ENCODE measurements at places on chromosomes 7 and 10.

DNA sequence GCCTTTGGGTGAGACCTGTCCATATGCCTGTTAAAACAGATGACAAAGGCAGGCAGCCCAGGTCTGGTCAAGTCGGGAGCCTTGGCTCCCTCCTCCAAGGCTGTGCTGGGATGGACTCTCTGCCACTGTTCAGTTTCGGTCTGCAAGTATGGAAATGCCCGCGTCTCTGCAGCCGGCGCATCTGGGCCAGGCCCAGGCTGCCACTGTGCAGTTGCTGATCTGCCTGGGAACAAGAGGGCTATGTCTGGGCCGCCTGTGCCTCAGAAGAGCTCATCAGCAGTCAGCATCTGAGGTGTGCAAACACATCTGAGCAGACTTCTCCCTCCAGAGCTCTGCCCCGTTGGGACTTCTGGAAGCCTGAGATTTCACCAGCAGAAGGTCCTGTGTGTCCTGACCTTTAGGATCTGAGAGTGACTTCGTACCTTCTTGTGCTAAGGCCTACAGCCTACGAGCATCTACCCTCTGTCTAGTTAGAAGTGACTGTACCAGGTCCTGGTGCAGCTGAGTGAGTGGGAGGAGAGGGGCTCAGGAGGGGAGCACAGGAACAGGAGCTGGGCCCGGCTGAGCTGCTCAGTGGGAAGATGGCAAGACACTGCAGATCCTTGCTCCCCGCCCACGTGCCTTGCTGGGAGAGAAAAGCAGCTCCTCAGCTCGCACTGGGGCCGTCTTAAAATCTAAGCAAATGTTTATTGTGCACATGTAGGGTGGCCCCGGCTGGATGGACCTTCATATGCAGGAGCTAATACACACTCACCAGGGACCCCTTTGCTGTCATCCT lies 50.9 kb downstream of the DOCK1 start:
- DNase-seq, result no peak

DNA sequence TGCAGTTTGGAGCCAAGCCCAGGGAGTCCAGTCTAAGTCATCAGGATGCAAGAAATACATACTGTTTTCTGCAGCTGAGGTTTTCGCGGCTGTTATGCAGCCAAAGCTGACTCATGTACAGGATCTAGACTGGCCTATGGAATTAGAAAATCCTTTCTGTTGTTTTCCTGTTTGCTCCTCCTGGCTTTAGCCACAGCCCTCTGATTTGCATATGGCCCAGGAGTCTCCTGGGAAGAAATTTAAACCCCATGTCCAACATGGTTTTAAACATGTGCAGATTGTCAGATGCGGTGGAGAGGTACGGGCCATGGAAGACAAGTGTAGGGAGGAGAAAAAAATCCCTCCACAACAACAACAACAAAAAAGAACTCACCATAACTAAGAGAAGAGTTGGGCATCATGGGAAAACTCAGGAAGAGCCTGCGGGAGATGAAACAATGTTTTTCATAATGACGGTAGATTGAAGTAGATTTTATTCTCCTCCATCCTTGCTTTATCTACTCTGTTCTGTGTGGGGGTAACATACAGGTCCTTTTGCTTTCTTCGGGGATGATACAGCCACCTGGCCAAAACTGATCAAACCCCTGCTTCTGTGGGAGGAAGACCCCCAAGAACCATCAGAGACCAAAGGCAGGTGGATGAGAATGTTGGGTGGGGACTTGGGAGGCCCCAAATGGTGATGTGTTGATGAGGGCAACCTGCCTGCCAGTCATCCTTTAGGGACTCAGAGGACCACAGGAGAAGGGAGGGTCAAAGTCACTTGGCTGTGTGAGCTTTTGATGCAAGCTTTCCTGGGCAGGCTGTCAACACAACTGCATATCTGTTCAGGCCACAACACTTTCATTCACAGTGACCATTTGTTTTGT lies 29.8 kb upstream of the GNA12 start:
- DNase-seq, result no peak

- DNase-seq, result no peak
Measured at GRCh38 chr7:3338161-3338560, 37.1 kb downstream of the SDK1 start.

- no peak for DNase-seq
Measured at GRCh38 chr10:4983615-4984216, 19.9 kb downstream of the AKR1C2 start.

DNA sequence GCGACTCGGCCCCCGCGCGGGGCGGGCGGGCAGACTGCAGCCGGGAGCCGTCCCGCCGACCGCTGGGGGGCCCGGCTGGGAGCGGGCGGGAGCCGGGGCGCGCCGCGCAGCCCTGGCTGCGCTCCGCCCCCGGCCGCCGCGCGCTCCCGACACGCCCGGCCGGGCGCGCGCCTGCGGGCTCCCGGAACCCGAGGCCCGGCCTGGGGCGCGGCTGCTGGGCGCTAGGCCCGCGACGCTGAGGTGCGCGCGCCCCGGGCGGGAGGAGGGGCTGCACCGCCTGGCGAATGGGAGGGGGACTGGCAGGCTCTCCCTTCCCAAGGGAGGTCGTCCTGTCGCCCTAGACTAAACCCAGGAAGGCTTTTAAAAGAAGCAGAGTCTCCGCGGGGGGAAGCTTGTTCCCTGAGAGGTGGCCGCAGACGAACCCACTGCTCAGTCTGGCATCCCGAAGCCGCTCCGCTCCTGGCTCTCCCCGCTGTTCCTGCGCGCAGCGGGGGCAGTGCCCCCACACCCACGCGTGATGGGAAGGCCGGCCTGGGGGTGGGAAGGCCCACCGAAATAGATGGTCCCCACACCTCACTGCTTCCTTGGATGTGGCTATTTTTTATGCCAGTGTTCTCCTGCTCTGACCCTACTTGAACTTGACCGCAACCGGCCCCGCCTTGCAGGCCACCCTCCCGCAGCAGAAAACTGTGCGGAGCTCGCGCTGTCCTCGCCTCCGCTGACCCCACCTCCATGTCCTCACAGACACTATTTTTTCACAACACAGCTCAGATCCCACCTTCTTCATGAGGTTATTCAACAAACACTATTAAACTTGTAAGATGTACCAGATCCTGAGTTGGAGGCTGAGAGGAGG lies at the start of gene VOPP1:
TSS of gene VOPP1 (minus strand) at position 125 of the 856 bp plus-strand sequence. CDS start 178 bp downstream, outside the sequence.
- DNase-seq, result peak; percentile 52

- DNase-seq, result no peak
Measured at GRCh38 chr10:75542906-75543305, 111.5 kb downstream of the LRMDA start.

- DNase-seq, result no peak
Measured at GRCh38 chr10:65719790-65720189, 1206.0 kb upstream of the LRRTM3 start.

DNA sequence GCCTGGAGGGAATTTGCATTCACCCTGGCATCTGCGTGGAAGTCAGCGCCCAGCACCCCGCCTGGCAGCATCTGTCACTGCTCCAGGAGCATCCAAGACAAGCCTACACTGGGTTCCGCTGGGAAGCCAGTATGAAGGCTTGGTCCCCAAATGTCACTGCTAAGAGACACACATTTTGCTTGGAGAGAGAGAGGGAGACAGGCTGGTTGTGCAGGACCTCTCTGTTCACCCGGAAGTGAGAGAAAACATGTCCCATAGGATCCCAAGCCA lies 119.5 kb downstream of the SEC23IP start:
- DNase-seq, result no peak

Data from activated CD4-positive, CD25-positive, alpha-beta regulatory T cell (primary cell).